ENCODE measurements at places on chromosomes 5 and 9. TPM values are rescaled to one million over a fixed set of nuclear protein-coding genes. Genes with fewer than 3 reads are reported as not detected.

- H3K4me1 ChIP-seq, result no peaks in the 10 kb centered on the region
- no peak overlapping the region for H3K4me3 ChIP-seq
- H3K27ac ChIP-seq, result no peak overlapping the region
These were observed 91.1 kb upstream of the TBCA start for GRCh38 chr5:77867194-77867691.

DNA sequence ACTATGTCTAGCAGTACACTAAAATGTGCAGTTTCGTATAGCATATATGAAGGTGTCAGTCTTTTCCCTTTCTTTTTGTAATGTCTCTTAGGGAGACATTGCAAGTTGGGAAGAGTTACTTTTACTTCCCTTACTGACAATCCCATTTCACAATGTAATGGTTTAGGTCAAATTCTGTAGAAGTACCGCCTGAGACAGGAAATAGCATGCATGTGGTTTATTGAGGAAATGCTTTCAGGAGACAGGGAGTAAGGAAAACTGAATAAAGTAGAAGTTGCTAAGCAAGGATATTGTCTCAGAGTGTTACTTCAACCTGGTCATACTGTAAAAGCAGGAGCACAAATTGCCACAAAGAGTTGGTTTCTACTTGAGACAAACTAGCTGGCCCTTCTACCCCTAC is 32.1 kb upstream of the MSANTD3 start:
- H3K27me3 ChIP-seq, result no peaks in the 10 kb centered on the region
- no peak for DNase-seq
- H3K4me1 ChIP-seq, result no peaks in the 10 kb centered on the region
- H3K27ac ChIP-seq, result no peak overlapping the region
- H3K4me3 ChIP-seq, result no peak overlapping the region

MUSK gene
- not detected for total RNA-seq

DNA sequence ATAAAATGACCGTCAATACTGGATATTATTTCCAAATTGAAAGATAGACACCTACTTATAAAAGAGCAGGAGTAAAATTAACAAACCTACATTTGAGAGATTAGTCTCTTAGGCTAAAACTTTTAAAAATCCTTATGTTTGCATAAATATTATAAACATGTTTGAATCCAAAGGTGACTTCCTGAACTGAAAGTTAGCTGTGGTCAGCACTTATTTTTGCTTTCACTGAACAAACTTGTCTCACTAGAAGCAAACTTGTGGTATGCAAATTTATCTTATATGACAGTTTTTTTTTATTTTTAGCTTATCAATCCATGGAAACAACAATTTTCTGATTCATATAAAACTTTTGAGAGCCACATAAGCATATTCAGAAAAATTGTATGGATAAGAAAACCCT is 502.6 kb upstream of the COX7C start:
- H3K4me3 ChIP-seq, result no peak overlapping the region
- H3K27me3 ChIP-seq, result no peaks in the 10 kb centered on the region
- no peaks in the 10 kb centered on the region for H3K36me3 ChIP-seq
- no peaks in the 10 kb centered on the region for H3K4me1 ChIP-seq

SLC25A48 gene
- 2.8 TPM for total RNA-seq

DNA sequence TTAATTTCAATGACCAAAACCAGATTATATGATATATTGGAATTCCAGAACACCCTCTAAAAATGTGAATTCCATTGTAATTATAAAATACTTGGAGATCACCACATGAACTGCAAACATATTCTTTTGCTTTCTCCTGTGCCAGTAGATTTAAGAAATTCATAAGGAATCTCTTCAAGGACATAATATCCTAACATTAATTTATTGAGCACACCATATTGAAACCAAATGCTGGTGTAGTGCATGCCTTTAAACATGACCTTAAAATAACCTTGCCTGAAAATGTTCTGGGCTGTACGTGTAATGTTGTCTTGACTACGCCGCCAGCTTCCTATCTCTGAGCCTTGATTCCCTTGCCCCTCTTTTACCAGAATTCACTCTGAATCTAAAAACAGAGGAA is 205.0 kb upstream of the ACTBL2 start:
- H3K27me3 ChIP-seq, result no peaks in the 10 kb centered on the region
- no peaks in the 10 kb centered on the region for H3K36me3 ChIP-seq
- H3K4me1 ChIP-seq, result peaks cover 3% of the 10 kb centered on the region

IL3 gene
- total RNA-seq, result not detected

CEL gene
- 5.3 TPM for total RNA-seq

TAF11L10 gene
- total RNA-seq, result not detected

- H3K4me1 ChIP-seq, result peaks cover 34% of the 10 kb centered on the region
- no peak overlapping the region for H3K4me3 ChIP-seq
- H3K36me3 ChIP-seq, result peaks cover 26% of the 10 kb centered on the region
- no peaks in the 10 kb centered on the region for H3K27me3 ChIP-seq
- DNase-seq, result no peak
- H3K27ac ChIP-seq, result peak overlapping the region; percentile 99
These were observed 2.0 kb downstream of the EIF4EBP3 start for GRCh38 chr5:140549237-140550144.

GRCh38 chr5:62284946-62285891 is 20.8 kb upstream of the KIF2A start:
- H3K4me3 ChIP-seq, result no peak overlapping the region
- no peaks in the 10 kb centered on the region for H3K4me1 ChIP-seq
- no peaks in the 10 kb centered on the region for H3K36me3 ChIP-seq
- no peaks in the 10 kb centered on the region for H3K27me3 ChIP-seq
- H3K27ac ChIP-seq, result no peak overlapping the region
- DNase-seq, result no peak

- no peak for DNase-seq
- H3K4me3 ChIP-seq, result peak overlapping the region; percentile 13
- peaks cover 40% of the 10 kb centered on the region for H3K36me3 ChIP-seq
- no peaks in the 10 kb centered on the region for H3K27me3 ChIP-seq
- H3K4me1 ChIP-seq, result peaks cover 32% of the 10 kb centered on the region
These were observed 21.3 kb downstream of the AKNA start for GRCh38 chr9:114366334-114367128.

PDE6A gene
- not detected for total RNA-seq

DNA sequence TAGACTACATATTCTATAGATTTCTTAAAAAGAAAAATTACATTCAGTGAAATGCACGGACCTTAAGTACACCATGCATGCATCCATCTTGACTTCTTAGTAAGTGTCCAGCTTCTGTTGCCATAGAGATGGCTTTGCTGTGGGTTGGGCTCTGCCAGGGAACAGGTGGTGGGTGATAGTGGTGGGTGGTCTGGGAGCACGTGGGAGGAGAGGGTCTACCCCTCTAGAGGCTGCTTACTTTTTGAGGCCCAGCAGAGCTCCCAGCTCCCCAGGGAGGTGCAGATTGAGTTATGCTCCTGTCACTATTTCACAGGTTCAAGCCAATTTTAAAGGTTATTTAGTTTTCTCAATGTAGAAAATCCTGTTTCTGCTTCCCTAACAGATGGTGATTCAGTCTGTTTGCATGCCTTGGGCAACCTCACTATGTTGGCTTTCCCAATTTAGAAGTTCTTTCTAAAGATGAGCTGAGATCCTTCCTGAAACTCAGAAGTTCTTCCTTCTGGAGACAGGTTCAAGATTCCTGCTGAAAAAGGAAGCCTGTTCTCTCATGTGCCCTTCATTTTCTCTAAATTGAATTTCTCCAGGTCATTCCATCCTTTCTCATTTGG is 107.4 kb upstream of the LHFPL2 start:
- H3K4me3 ChIP-seq, result no peak overlapping the region
- H3K27ac ChIP-seq, result no peak overlapping the region
- no peaks in the 10 kb centered on the region for H3K27me3 ChIP-seq

GRCh38 chr5:89064736-89065135 is 181.8 kb upstream of the MEF2C start:
- H3K27me3 ChIP-seq, result no peaks in the 10 kb centered on the region
- H3K4me1 ChIP-seq, result peaks cover 8% of the 10 kb centered on the region
- H3K27ac ChIP-seq, result no peak overlapping the region
- no peaks in the 10 kb centered on the region for H3K36me3 ChIP-seq

- H3K4me3 ChIP-seq, result no peak overlapping the region
- H3K27me3 ChIP-seq, result no peaks in the 10 kb centered on the region
- DNase-seq, result no peak
- peaks cover 8% of the 10 kb centered on the region for H3K4me1 ChIP-seq
- H3K27ac ChIP-seq, result peak overlapping the region; percentile 55
These were observed 89.0 kb upstream of the NIPAL4 start for GRCh38 chr5:157370967-157371366.

GRCh38 chr5:6358434-6358820 is 19.9 kb downstream of the MED10 start:
- no peak overlapping the region for H3K27ac ChIP-seq
- H3K27me3 ChIP-seq, result no peaks in the 10 kb centered on the region
- DNase-seq, result no peak
- H3K36me3 ChIP-seq, result peaks cover 6% of the 10 kb centered on the region

DNA sequence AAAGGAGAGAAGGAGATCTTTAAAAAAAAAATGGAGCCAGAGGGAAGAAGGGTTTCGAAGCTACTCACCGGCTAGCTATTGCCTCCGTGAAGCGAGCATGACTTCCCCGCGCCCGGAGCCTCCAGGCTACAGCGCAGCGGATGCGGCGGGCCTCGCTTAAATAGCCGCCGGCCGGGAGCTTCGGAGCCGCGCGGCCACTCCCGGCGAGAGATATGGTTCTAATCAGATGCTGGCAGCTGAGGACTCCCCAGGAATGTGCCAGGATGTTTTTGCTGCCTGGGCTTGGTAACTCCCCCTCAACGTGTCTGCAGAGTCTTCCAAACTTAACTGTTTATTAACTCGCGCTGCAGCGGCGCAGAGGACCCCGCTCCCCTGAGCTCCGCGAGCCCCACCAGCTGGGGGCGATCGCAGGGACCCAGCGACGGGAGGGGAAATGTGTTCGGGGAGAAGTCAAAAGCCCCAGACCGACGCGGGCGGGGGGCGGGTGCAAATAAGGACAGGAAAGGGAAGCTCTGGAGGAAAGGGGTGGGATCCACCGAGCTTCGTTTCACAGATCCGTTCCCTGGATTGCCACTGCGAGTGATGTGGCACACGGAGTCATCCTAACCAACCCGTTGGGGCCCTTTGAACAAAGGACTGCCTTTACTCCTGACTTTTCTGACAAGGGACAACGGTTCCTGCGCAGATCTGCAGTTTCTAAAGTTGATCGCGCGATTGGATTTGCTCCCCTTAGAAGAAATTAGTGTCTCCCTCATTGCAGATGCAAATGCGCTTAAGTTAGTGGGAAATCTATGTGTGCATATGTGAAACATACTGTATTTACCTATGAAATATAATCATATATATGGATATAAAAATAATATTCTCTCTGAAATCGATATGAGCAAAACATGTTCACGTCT is at the start of gene DAB2:
Gene DAB2, minus strand, starts transcription at position 245 of the 902 bp plus-strand sequence. CDS start 30,660 bp downstream, outside the sequence.
- H3K4me3 ChIP-seq, result peak within 1 kb of the TSS; percentile 87
- peak within 1 kb of the TSS; percentile 85 for H3K27ac ChIP-seq
- no peaks in the 10 kb centered on the region for H3K27me3 ChIP-seq
- H3K4me1 ChIP-seq, result peaks cover 32% of the 10 kb centered on the region
- DNase-seq, result peak; percentile 73

- H3K4me1 ChIP-seq, result no peaks in the 10 kb centered on the region
- no peaks in the 10 kb centered on the region for H3K36me3 ChIP-seq
- DNase-seq, result no peak
- H3K27ac ChIP-seq, result no peak overlapping the region
These were observed 18.0 kb upstream of the ATP10B start for GRCh38 chr5:160869989-160870521.

DNA sequence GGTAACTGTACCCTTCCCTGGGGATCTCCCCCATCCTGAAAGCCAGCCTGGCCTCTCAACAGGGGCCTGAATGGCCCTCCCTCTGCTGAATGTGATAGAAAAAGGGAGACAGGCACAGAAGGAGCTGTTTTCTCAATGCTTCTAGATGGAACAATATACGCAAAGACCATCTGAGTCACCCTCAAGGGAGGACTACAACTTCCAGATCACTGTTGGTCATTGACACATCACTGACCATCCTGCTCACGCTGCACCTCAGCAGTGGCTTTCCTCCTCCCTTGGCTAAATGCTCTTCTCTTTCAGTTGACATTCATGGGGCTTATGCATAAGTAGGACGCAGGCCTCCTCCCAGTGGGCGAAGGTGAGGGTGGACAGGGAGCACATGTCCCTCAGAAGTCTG is 112.2 kb upstream of the SHB start:
- no peak overlapping the region for H3K27ac ChIP-seq
- no peaks in the 10 kb centered on the region for H3K36me3 ChIP-seq
- DNase-seq, result no peak

GRCh38 chr9:126301985-126302603 is 24.5 kb upstream of the MVB12B start:
- H3K4me1 ChIP-seq, result no peaks in the 10 kb centered on the region
- no peak overlapping the region for H3K4me3 ChIP-seq
- no peaks in the 10 kb centered on the region for H3K27me3 ChIP-seq
- H3K36me3 ChIP-seq, result no peaks in the 10 kb centered on the region
- DNase-seq, result no peak

DNA sequence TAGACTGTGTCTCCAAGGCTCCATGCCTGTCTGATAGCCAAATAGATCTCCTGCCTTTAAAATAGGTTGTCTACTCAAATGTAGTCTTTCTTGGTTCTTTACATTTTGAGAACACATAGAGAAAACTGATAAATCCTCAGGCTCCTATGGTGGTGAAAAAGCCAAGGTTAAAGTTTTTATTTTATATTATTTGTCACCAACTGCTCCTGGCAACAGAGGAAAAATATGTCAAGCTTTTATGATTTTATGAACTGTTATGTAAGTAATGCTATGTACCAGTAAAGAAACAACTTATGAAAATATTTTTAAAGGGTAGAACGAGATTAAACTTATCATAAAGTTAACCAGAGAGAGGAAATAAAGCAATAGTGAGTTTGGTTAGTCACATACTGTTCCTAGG is 222.8 kb downstream of the NR2F1-AS1 start:
- no peaks in the 10 kb centered on the region for H3K36me3 ChIP-seq
- no peak for DNase-seq
- no peak overlapping the region for H3K4me3 ChIP-seq
- H3K27me3 ChIP-seq, result no peaks in the 10 kb centered on the region

DNA sequence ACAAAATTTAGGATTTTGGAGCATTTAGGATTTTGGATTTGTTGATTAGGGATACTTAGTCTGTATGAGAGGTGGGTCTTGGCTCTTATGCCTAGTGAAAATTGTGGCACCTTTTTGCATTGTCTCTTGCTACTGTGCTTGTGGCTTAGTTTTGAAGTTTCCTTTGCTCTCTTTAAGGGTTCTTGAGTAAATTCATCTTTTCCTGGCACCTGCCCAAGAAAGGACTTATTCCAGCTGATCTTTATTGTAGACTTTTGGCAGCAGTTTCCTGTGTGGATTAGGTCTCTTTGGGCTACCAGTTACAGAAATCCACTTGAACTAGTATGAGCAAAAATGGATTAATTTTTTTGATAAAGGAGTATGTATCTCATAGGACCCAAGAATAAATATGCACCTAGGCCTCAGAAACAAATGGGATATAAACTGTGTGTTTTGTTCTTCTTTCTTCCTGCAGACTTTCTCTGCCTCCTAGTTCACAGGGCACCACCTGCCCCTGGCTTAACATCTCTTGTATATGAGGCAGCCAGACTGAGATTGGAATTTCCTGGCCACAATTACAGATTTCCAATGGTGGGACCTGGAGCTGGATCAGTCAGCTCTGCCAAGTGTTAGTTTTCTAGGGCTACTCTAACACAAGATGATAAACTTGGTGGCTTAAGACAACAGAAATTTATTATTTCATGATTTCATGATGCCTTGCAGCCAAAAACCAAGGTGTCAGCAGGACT is 44.6 kb downstream of the FOCAD start:
- no peaks in the 10 kb centered on the region for H3K27me3 ChIP-seq
- no peaks in the 10 kb centered on the region for H3K4me1 ChIP-seq
- no peak for DNase-seq
- no peak overlapping the region for H3K4me3 ChIP-seq
- no peak overlapping the region for H3K27ac ChIP-seq
